ELR (cell line): ENCODE measurements at places on chromosomes 12 and 14.

GRCh38 chr12:82937151-82937550, 250.4 kb downstream of the TMTC2 start:
- no peak for DNase-seq

DNA sequence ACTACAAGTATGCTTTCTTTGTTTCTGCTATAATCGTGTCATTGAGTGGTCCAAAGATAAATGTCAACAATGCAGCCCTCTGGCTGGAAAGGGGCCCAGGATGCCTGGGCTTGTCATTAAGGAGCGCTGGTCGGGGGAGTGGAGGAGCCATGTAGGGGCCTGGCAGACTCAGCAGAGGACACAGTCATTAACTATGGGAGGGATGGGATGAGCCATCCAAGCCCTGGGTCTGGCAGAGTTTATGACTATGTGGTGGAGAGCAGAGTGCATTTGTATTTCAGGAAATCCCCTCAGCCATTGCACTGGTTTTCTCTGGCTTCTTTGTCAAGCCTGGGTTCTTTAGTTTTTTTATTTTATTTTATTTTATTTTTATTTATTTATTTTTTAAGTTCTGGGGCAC, 243.1 kb downstream of the C12orf75 start:
- DNase-seq = no peak

DNA sequence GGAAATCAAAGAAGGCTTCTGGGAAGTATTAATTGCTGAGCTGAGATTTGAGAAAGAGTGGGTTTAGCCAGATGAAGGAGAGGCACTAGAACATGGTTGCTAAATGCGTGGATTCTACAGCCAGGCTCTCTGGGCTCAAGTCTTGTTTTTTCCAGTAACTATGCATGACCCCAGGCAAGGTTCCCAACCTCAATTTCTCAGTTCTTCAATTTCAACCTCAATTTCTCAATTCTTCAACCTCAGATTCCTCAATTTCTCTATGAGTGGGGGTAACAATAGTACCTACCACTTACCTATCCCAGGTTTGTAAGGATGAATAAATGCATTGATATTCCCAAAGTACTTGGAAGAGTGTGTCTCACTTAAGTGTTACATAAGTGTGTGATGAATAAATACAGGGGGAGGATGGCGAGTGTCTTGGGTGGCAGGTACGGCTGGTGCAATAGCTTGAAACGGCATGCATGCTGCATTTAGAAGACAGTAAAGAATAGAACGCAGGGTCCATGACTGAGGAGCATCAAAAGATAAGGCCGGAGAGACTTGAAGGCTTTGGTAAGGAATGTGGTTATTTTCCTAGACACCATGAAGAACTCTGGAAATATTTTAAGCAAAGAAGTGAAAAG, 149.1 kb upstream of the ATP2B1 start:
- no peak for DNase-seq

GRCh38 chr12:22334410-22335100, at the start of gene ST8SIA1:
Gene ST8SIA1, minus strand, starts transcription at chr12:22334707. Its CDS starts 475 bp downstream, at chr12:22334232.
- peak; percentile 37 for DNase-seq

DNA sequence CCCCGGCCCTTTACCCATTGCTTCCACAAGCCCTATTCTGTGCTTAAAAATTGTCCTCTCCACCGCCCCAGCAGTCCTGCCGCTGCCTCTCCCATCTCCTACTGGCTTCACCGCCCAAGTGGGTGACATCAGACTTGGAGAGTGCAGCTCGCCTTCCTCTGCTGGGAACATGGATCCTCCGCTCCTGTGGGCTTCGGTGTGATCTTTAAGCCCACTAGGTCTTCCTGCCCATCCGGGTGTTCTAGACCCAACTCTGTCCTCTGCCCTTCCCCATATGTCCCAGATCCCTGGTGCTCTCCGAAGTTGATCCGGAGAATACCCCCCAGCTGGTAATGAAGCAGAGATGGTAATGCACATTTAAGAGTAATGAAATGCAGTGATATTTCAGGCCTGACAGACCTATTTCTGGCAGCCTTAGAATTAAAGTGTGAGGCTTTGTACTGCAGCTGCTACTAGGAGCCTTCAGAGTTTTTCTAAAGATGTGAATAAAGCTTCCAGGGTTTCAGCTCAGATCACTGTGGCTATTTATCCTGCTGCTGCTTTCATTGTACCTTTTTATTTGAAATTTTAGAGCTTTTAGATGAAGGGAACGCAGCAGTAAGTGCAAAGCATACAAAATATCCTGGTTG, 22.9 kb upstream of the CTDSP2 start:
- DNase-seq = no peak

DNA sequence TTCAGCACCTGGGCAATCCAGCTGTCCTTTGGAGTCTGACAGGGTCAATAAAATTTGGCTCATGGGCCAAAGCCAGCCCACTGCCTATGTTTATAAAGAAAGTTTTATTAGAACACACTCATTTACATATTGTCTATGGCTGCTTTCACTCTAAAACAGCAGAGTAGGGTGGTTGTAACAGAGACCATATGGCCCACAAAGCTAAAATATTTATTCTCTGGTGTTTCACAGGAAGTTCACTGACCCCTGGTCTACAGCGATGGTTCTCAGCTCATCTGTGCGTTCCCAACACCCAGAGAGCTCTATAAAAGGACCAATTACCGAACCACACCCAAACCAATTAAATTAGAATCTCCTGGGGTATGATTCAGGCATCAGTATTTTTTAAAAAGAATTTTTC, 37.7 kb upstream of the RTRAF start:
- DNase-seq = no peak

- no peak for DNase-seq
Observed at GRCh38 chr12:94039914-94040313, 108.5 kb upstream of the PLXNC1 start.

GRCh38 chr14:97219431-97220017, 422.3 kb downstream of the VRK1 start:
- no peak for DNase-seq

DNA sequence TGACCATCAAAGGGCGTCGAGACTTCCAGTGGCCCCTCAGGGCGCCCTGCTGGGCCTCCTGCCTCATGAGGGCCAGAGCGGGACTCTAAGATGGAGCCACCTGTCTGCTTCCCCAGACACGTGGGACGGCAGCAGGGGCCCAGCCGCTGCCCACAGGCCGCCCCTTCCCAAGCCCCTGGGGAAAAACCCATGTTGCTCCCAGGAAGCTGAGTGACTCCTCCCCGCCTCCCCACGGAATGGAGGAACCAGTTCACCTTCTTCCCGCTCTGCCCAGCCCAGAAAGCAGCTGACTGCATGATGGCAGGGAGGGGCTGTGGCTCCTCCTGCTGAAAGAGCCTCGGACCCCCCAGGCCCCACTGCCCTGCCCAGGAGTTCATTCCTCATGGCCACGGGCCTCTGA, 14.9 kb downstream of the RAB35 start:
- DNase-seq = no peak
